Stimulated activated CD4-positive, alpha-beta T cell treated with anti-CD3 and anti-CD28 coated beads, Interleukin-12 subunit alpha, Interleukin-12 subunit beta, amount 100 ng/mL, for 48 hours (primary cell): ENCODE measurements at places on chromosomes 6 and 20.

- DNase-seq: no peak
Measured at GRCh38 chr6:36827261-36828079, 11.8 kb downstream of the CPNE5 start.

DNA sequence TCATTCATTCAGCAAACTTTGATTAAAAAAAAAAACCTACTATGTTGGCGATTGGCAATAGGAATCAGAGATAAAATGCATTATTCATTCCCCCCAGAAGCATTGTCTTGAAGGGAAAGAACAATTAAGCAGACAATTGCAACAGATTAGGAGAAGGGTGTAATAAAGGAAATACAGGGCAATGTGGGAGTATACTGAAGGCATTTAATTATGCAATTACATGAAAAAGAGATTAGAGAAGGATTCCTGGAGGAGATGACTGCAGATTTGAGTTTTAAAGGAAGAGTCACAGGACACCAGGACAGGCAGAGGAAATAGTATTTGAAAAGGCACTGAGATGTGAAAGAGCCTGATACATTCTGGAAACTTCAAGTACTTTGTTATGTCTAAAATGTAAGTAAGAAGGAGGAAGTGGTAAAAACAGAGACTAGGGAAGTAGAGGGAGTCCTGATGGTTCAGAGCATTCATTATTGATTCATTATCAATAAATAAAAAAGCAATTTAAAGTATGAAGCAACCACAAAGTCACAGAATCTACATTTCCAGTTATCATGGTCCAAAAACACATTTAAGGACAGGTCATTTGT lies 43.7 kb downstream of the THEMIS start:
- no peak for DNase-seq

GRCh38 chr6:146397638-146398037 lies 146.0 kb upstream of the RAB32 start:
- DNase-seq: no peak

- DNase-seq: no peak
Measured at GRCh38 chr6:134589512-134589911, 271.6 kb upstream of the SGK1 start.

GRCh38 chr6:14288910-14289309 lies 171.3 kb downstream of the CD83 start:
- DNase-seq: no peak

DNA sequence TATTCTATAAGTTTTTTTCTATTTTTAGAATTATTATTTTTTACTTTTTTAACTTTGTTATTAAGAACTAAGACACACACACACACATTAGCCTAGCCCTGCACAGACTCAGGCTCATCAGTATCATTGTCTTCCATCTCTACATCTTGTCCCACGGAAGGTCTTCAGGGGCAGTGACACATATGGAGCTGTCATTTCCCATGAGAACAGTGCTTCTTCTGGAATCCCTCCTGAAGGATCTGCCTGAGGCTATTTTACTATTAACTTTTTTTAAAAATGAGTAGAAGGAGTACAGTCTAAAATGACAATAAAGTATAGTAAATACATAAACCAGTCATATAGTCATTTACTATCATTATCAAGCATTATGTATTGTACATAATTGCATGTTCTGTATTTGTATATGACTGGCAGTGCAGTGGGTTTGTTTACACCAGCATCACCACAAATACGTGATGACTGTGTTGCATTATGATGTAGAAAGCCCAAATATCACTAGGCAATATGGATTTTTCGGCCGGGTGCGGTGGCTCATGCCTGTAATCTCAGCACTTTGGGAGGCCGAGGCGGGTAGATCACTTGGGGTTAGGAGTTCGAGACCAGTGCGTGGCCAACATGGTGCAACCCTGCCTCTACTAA lies 57.9 kb downstream of the HIVEP1 start:
- no peak for DNase-seq

GRCh38 chr20:478949-479429 lies 16.7 kb upstream of the TBC1D20 start:
- peak; percentile 60 for DNase-seq

- DNase-seq: no peak
Measured at GRCh38 chr6:55578537-55579363, at the start of gene HMGCLL1. TSS of gene HMGCLL1 (minus strand) at chr6:55579192. CDS start at chr6:55579055, 137 bp downstream.

DNA sequence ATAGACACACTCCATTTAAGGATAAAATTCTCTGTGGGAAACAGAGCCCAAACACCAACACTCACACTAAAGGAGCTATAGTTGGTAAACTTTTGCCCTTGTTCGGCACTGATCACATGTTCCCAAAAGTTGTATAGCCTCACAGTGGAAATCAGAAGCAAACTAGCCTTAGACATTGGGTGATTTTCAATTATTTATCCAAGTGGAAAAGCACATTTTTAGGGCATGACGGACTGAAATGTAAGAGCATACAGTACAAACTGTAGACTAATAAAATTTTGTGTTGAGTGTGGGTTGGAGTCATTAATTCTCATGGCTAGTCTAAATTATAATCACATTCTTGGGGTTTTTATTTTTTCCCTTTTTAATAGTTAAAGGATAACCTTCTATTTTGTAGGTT lies 202.4 kb downstream of the MOXD1 start:
- DNase-seq: no peak

- no peak for DNase-seq
Measured at GRCh38 chr20:63061771-63062100, 55.0 kb upstream of the BHLHE23 start.

- no peak for DNase-seq
Measured at GRCh38 chr6:170137176-170137891, 153.5 kb downstream of the DLL1 start.

DNA sequence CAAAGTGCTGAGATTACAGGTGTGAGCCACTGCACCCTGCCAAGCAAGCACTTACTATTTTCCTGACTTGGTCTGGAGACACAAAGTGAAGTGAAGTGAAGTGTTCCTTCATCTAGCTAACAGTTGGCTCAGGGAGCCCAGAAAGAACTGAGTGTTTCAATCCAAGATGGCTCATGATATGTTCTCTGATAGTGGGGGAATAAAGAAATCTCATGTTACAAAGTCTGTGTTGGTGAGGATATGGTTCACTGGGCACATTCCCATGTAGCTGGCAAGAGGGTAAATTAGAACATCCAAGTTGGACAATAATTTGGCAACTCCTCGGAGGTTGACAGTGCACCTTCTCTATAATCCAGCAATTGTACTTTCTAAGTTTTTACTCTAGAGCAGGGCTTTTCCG lies 5.0 kb upstream of the ITPR3 start:
- no peak for DNase-seq
